SJSA1 (cell line): ENCODE measurements at places on chromosomes 6 and 20. TPM values are rescaled to one million over a fixed set of nuclear protein-coding genes. Genes with fewer than 3 reads are reported as not detected.

DNA sequence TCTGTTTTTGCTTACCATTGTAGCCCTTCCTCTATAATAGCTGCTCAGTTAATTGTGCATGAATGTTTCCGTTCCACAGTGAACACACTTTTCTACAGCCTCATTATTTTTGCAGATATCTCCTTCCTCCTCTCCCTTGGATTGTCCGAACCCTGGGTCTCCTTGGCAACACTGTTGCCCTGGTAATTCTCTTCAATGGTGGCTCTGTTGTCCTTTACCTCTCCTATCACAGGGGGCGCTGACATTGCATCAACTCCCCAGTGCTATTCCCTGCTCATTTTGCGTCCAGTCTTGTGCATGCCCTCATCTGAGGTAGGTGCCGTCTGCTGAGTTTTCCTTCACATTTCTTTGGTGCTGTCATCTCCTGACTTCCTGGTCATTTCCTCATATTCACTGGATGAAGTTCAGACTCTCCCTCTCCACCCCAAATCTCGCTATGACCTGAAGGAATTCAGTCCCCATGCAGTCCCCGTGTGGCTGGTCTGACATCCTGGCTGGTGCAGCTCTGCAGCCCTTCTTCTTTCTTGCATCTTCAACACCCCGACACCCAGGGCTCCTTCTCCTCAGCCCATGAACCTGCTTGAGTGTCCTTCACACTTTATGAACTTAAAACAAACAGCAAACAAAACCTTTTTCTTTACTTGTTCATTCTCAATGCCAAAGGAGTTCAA is 21.1 kb downstream of the PHACTR2 start:
- H3K4me3 ChIP-seq = no peak overlapping the region
- no peaks in the 10 kb centered on the region for H3K36me3 ChIP-seq
- no peak overlapping the region for H3K27ac ChIP-seq
- peaks cover 33% of the 10 kb centered on the region for H3K4me1 ChIP-seq
- no peak for DNase-seq
- no peaks in the 10 kb centered on the region for H3K27me3 ChIP-seq

Gene ADGRF1
- not detected in 2 replicates for total RNA-seq

- H3K27ac ChIP-seq = no peak overlapping the region
- no peak for DNase-seq
- H3K27me3 ChIP-seq = peaks cover 8% of the 10 kb centered on the region
- no peaks in the 10 kb centered on the region for H3K36me3 ChIP-seq
Observed at GRCh38 chr6:168149015-168149414, 70.0 kb upstream of the FRMD1 start.

Gene FGD2
- total RNA-seq = not detected in 2 replicates

DNA sequence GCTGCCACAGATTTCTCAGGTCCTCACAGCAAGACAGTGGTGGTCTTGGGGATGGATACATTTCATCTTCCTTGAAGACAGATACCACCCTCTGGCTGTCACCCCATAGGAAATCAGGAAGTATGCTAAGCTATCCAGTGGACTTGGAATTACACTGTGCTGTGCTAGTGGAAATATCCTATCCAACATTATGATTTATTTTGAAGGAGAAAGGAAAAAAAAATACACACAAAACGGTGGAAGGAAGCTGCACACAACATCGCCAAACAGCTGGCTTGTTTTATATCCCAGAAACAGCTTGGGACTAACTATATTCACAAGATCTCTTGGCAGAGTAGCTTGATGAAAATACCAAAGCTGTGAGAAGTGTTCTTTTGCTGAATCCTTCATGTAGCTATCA is 257.6 kb downstream of the LAMA2 start:
- no peaks in the 10 kb centered on the region for H3K4me1 ChIP-seq
- no peak for DNase-seq
- H3K4me3 ChIP-seq = no peak overlapping the region
- H3K27me3 ChIP-seq = no peaks in the 10 kb centered on the region; the same call in 1 of the 2 replicates

- H3K27ac ChIP-seq = no peak overlapping the region
- no peaks in the 10 kb centered on the region for H3K36me3 ChIP-seq
- no peak overlapping the region for H3K4me3 ChIP-seq
- DNase-seq = no peak
- no peaks in the 10 kb centered on the region for H3K27me3 ChIP-seq
Observed at GRCh38 chr6:169244684-169245383, 8.8 kb downstream of the THBS2 start.
